ENCODE measurements at places on chromosomes 2 and 18. TPM values are rescaled to one million over a fixed set of nuclear protein-coding genes. Genes with fewer than 3 reads are reported as not detected.

Gene CRYGD
- not detected for total RNA-seq

Gene ALMS1
- total RNA-seq, result 35.7 TPM

Gene POTEI
- total RNA-seq, result not detected

Gene CFAP53
- 0.22 TPM for total RNA-seq

Gene SERPINB11
- total RNA-seq, result not detected

Gene GPR35
- total RNA-seq, result 2.9 TPM

Gene CASP10
- total RNA-seq, result 1.2 TPM

Gene POTEJ
- total RNA-seq, result not detected

Gene TCF4
- total RNA-seq, result 147 TPM

Gene CHRNG
- total RNA-seq, result not detected

Gene OXER1
- 0.46 TPM for total RNA-seq

Measured in A673 (cell line).